HS-27A (cell line): ENCODE measurements at places on chromosomes 16 and 17.

DNA sequence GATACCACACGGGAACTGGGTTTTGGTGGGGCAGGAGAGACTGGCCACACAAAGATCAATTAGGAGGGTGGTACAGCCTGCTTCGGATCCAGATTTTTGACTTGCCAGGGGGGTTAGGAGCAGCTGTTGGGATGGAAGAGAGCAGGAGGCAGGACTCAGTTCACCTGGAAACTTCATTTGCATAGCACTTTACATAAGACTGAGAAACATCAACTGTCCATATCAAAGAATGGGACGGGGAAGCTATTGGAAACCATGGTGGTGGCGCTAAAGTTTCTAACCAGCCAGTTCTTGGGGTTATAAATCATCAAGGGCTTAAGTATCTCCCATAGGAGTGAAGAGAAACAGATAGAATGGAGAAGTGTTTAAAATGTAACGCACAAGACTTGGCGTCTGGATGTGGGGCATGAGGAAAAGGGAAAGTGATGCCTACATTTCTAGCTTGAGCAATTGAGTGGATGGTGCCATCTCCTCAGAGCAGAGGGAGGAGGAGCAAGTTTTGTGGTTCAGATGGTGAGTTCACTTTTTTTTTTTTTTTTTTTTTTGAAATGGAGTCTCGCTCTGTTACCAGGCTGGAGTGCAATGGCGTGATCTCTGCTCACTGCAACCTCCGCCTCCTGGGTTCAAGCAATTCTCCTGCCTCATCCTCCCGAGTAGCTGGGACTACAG, 6.4 kb upstream of the SRCAP start:
- DNase-seq: no peak

- no peak for DNase-seq
These were observed 56.3 kb upstream of the ADAMTS18 start for GRCh38 chr16:77491091-77491490.

DNA sequence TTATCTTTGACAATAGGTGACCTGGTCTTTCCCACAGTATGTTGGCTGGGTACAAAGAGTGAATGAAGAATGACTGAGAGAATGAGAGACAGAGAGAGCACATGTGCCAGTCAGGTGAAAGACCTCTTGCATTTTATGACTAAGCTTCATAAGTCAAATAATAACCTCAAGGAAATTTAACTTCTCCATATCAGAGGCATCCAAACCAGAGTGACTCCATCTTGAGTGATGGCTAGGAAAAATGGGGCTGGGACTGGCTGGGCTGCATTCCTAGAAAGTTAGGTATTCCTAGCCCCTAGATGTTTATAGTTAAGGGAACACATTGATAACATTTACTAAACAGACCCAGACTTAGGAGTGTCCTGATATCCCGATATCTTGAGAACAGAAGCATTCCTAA, 3.9 kb upstream of the RBL2 start:
- DNase-seq: no peak

DNA sequence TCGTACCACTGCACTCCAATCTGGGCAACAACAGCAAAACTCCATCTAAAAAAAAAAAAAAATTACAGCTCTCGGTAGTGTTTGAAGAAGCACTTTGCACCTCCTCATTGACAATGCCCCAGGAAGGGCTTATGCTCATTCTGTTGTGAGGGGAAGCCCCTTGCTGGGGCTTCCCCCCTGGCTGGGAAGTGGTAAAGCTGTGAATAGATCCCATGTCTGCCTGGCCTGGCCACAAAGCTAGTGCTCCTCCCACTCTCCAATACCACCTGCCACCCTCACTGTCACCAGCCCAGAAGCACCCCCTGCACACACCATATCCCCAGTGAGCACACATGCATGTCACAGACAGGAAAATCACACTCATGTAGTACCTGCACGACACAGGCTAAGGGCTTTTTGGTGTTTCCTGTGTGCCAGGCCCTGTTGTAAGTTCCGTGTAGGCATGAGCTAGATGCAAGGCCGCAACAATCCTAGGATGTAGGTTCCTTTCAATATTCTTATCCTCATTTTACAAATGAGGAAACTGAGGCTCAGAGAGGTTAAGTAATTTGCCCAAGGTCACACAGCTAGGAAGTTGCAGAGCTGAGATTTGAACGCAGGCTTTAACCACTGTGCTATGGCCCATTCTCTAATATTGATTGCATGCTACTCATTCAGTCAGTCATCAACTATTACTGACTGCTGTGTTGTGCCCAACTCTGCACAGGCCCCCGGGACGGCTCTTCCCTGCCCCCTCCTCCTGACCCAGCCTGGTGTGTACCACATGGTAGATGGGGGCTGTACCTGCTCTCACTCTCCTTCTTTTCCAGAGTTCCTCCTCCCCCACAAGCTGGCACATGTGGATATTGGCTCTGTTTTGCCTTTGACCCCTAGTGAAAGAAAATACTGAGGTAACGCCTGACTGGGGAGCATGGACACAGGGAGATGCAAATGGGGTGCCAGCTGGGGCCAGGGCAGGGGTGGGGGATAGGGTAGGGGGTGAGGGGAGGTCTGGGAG, 11.9 kb upstream of the COL1A1 start:
- no peak for DNase-seq
